ENCODE measurements at places on chromosomes 12 and 14. TPM values are rescaled to one million over a fixed set of nuclear protein-coding genes. Genes with fewer than 3 reads are reported as not detected.

The GZMB gene
- 105 TPM for total RNA-seq

The BDKRB2 gene
- total RNA-seq: not detected

The MYRFL gene
- not detected for total RNA-seq

- no peak overlapping the region for H3K4me3 ChIP-seq
- no peak overlapping the region for H3K27ac ChIP-seq
- H3K4me1 ChIP-seq: peaks cover 32% of the 10 kb centered on the region
- no peaks in the 10 kb centered on the region for H3K27me3 ChIP-seq
- peaks cover 2% of the 10 kb centered on the region for H3K36me3 ChIP-seq
Measured at GRCh38 chr12:123441523-123442164, 5.2 kb upstream of the RILPL2 start.

DNA sequence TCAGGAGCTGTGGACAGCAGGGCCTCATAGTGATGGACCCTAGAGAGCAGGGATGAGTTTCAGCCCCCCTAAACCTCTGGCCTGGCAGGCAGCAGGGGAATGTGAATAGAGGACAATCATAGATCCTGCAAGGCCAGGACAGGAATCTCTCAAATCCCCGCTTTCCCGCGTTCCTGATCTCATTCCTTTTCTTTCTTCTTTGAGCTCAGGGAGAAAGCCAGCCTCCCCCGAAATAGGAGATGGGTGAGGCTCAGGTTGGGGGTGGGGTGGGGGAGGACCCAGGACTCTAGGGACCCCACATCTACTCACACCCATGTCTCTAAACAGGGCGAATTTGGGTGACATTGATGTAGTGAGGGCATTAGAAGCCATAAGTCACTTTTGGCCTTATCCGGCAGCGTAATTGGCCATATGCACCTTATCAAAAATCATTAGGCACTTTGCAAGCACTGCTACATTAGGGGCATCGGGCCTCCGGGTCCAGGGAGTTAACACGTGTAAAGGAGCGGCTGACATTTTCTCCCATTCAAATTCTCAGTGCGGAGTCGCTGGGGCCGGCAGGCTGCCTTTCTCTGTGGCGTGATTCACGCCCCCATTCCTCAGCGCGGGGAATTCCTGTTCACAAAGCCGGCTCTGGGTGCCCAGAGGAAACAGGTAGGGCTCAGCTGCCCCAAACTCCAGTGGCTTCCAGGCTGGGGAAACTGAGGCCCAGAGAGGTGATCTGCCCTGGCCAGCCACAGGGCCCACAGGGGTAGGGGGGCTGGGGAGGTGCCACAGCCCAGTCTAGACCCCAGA lies 1.5 kb downstream of the LHX5 start:
- H3K4me1 ChIP-seq: peaks cover 21% of the 10 kb centered on the region
- H3K4me3 ChIP-seq: no peak overlapping the region
- no peak for DNase-seq
- peaks cover 81% of the 10 kb centered on the region for H3K27me3 ChIP-seq
- no peak overlapping the region for H3K27ac ChIP-seq

- peaks cover 43% of the 10 kb centered on the region for H3K36me3 ChIP-seq
- H3K4me3 ChIP-seq: no peak overlapping the region
- no peaks in the 10 kb centered on the region for H3K27me3 ChIP-seq
- H3K4me1 ChIP-seq: peaks cover 7% of the 10 kb centered on the region
Measured at GRCh38 chr12:857611-858010, 91.9 kb downstream of the RAD52 start.

DNA sequence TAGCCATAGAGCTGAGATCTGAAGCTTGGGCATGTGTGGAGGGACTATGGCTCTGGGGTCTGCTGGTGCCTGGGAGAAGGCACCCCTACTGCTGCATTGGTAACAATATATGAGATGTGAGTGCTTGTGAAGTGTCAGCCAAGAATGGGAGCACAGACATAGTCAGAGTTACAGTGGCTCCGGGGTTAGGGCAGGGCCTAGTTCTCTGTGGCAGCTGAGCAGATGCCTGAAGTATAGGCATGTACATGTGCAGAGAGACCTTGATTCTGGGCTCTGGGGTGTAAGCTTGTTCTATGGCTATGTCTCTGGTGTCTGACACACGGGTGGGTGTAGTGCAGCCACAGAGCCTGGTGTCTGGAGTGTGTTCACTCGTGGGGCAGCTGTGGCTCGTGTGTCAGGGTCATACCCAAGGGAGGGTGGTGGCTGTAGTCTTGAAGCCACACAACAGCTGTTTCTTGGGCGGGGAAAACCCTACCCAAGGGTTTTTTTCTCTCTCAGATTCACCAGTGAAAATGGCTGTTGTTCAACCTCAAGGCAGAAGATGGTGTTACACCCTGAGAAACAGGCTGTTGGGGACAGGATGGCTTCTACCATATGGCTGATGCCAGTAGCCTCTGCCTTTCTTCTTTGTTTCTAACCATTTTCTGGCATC lies 11.9 kb upstream of the TCL1A start:
- H3K27ac ChIP-seq: no peak overlapping the region
- H3K4me3 ChIP-seq: no peak overlapping the region
- H3K27me3 ChIP-seq: peaks cover 19% of the 10 kb centered on the region
- no peaks in the 10 kb centered on the region for H3K4me1 ChIP-seq
- H3K36me3 ChIP-seq: no peaks in the 10 kb centered on the region

DNA sequence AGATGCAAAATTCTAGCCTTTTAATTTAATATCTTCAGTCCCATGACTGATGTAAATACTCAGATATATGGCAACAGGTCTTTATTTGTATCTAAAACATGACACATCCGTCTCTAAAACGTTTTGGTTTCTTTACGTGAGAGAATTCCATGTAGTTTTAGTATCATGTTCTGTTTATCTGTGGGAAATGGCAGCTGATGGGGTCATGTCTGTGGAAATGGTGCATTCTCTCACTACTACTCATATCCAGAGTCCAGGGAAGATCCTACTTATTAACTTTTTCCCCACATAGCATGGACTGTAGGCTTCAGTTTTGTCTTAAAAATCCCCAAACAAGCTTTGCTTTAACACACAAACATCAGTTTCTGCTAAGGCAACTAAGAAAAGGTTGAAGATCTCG lies 53.8 kb downstream of the SPTLC2 start:
- H3K27ac ChIP-seq: no peak overlapping the region
- DNase-seq: no peak
- peaks cover 8% of the 10 kb centered on the region for H3K4me1 ChIP-seq
- H3K4me3 ChIP-seq: no peak overlapping the region

All from activated CD4-positive, alpha-beta T cell treated with anti-CD3 and anti-CD28 coated beads, Interleukin-2, amount 10 ng/mL, durations not matched to agents 7 days and 5 days (primary cell).